NCI-H2171 treated with DMSO at 0.1 percent for 48 hours (cell line): ENCODE measurements at places on chromosomes 7 and 10.

DNA sequence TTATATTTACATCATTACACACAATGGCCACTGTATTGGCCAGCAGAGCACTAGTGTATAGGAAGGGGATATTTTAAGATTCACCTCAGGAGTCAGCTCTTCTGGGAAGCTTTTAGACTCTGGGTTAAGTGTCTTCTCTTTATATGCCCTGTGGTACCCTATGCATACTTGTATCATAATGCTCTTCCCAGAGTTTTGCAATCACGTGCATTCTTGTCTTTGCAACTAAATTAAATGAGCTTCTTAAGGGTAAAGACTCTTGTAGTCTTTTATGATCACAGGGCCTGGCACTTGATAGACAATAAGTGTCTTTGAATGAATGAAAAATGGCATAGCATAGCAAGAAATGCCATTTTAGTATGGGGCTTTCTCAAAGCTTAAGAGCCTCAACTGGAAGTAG, 35.4 kb upstream of the ARMS2 start:
- DNase-seq = no peak

DNA sequence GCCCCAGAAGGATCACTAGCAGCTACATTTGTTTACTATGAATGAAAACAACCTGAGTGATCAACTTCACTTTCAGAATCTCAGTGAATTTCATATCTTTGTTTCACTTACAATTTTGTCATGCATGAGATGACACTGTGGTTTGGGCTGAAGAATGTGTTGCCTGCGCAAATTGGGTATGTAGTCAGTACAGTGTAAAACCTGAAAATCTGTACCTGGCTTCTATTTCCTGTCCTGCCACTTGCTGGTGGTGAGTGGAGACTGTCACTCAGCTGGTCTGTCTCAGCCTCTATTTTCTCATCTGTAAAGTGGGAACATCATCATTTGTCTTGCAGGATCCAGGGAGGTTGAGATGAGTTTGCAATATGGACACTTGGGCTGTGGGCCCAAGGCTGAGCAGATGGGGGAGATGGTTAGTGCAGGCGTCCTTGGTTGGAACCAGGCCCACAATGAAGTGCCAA, 118.0 kb downstream of the WDFY4 start:
- DNase-seq = no peak

DNA sequence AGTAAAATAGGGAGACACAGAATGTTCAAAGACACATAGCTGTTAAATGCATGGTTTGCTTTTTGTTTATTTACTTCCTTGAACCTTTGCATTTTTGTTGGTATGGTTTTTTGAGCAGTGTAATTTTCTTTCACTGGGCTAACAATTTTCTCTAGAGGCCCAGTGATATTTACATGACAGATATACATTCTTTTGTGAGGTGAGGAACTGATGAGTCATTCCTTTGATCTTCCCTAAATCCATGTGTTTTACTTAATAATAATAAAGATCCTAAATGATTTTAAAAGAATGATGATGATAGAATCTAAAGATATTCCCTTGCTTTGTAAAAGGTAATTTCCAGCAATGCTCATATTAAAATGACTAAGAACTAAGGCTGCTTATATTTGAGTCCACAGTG, 188.5 kb upstream of the ANK3 start:
- no peak for DNase-seq

- no peak for DNase-seq
These were observed 26.7 kb downstream of the ZCWPW1 start for GRCh38 chr7:100401811-100402210.

- DNase-seq = no peak
These were observed 157.0 kb downstream of the NEBL start for GRCh38 chr10:20740120-20740519.

GRCh38 chr7:40147371-40148246, 12.8 kb downstream of the SUGCT start:
- no peak for DNase-seq

GRCh38 chr10:48390933-48391845, 84.7 kb downstream of the MAPK8 start:
- DNase-seq = no peak

DNA sequence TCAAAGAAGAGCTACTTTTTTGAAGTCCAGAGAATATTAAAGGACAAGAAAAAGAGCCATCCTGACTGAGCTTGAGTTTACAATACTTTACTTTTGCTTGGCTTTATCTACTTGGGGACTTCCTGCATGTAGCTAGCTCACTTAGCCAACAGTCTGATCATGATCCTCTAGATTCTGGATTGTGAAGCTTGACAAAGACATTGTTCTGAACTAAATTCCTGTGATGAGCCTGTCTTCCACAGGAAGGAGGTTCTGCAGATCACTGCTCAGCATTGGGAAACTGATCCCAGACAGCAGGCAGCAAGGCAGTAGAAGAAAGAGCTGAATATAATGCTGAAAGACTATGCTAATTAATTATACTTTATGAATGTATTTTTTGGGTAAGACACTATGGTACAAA, 296.4 kb downstream of the DGKB start:
- no peak for DNase-seq

GRCh38 chr10:24553051-24553612, 170.6 kb downstream of the ARHGAP21 start:
- DNase-seq = no peak

GRCh38 chr10:48708144-48708543, 23.5 kb downstream of the WDFY4 start:
- no peak for DNase-seq

GRCh38 chr7:25562673-25563182, 334.4 kb upstream of the NPVF start:
- DNase-seq = no peak

DNA sequence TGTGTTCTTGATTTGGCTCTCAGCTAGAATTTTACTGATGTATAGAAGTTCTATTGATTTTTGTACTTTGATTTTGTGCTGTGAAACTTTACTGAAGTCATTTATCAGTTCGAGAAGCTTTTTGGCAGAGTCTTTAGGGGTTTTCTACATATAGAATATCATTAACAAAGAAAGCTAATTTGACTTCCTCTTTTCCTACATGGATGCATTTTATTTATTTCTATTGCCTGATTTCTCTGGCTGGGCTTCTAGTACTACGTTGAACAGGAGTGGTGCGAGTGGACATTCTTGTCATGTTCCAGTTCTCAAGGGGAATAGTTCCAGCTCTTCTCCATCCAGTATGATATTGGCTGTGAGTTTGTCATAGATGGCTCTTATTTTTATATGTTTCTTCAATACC, 65.4 kb downstream of the RNF133 start:
- DNase-seq = no peak

GRCh38 chr7:16068183-16068582, 353.2 kb downstream of the CRPPA start:
- DNase-seq = peak; percentile 13

- no peak for DNase-seq
These were observed 371.9 kb downstream of the BMPER start for GRCh38 chr7:34277016-34277802.

DNA sequence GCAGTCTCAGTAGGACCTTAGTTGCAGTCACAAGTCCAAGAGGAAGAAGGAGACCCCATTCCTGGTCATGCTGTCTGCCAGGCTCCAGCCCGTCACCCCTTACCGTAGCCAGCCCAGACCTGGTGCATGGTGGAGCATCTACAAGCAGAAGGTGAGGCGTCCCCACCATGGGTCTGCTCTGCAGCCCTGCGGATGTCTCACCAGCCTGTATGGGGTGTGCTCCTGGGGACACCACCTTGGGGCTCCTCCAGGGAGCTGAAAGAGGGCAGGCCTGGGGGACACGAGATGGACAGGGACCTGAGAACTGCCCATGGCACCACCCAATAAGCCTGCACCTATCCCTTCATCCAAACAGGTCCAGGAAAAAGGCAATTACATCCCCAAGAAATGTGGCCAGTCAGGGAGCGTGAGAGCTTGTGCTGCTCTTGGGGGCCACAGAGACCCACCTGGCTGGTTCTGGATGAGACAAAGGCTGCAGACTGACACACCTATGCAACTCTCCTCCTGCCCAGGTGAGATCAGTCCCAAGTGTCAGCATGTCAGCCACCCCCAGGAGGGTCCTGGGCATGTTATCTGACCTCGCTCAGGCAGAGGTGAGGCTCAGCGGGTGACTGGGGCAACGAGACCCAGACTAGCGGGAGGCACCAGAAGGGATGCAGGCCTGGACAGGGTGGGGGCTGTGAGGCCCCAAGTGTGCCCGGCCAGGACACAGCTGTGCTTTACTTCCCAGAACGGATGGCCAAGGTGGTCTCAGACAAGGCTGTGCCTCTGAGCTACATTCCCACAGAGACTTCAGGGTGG, 84.5 kb upstream of the RET start:
- DNase-seq = no peak

DNA sequence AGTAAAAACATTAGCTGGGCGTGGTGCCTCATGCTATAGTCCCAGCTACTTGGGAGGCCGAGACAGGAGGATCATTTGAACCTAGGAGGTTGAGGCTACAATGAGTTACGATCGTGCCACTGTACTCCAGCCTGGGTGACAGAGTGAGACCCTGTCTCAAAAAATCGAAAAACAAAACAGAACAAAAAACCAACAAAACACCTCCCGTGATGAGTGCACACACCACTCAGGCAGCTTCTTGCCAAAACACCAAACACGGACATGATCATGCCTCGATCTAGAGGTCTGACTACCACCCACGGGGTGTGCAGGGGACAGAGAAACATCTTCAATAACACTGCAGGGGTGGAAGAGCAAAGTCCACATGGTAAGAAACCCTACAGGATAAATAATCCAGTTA, 44.4 kb downstream of the AMZ1 start:
- no peak for DNase-seq

DNA sequence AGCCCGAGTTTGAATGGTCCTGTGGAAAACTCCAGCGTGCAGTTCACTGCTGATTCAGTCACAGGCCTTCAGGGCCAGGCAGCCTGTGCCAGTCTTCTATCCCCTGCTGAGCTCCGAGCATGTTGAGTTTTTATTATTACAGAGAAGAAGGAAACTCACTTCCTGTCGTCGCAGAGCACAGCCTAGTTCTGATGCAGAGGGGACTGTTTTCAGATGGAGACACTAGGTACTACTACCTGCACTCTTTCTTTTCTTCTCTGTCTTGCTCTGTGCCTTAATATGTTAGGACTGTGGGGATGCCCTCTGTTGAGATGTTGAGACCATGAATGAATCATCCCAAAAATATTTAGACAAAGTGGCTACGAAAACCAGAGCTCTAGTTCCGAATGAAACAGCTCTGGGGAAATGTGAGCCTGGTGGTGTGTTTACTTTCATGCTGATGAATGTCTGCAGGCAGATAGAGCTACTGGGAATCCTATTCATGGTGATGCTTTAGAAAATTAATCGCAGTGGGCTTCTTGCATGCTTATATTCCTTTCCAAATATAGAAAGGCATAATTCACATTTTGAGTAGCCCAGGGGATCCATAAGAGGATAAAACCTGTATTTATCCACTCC, 29.6 kb downstream of the CASP7 start:
- no peak for DNase-seq

GRCh38 chr10:68301790-68302502, 29.9 kb upstream of the HNRNPH3 start:
- peak; percentile 52 for DNase-seq
